CD4-positive, alpha-beta T cell treated with Interleukin-1 beta for 1 hour (primary cell): ENCODE measurements at places on chromosomes 16 and 17.

- no peak for DNase-seq
Observed at GRCh38 chr17:7557775-7558543, 591 bp upstream of the TNFSF13 start.

DNA sequence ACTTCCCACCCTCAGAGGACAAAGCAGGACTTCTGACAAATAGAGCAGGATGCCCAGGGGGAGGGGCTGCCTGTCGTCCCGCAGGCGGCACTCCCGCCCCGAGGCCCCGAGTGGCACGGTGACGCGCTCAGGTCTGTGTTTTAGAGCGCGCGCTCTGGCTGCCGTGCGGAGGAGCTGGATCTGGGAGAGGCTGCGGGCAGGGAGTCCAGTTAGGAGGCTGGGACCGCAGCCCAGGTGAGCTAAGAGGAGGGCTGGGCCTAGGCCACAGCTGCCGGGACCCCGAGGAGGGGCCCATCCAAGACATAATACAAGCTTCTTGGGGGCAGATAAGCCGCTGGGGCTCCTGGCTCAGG, 6.4 kb downstream of the DOC2A start:
- no peak for DNase-seq

- no peak for DNase-seq
Observed at GRCh38 chr17:67717192-67717623, 528 bp upstream of the NOL11 start.

DNA sequence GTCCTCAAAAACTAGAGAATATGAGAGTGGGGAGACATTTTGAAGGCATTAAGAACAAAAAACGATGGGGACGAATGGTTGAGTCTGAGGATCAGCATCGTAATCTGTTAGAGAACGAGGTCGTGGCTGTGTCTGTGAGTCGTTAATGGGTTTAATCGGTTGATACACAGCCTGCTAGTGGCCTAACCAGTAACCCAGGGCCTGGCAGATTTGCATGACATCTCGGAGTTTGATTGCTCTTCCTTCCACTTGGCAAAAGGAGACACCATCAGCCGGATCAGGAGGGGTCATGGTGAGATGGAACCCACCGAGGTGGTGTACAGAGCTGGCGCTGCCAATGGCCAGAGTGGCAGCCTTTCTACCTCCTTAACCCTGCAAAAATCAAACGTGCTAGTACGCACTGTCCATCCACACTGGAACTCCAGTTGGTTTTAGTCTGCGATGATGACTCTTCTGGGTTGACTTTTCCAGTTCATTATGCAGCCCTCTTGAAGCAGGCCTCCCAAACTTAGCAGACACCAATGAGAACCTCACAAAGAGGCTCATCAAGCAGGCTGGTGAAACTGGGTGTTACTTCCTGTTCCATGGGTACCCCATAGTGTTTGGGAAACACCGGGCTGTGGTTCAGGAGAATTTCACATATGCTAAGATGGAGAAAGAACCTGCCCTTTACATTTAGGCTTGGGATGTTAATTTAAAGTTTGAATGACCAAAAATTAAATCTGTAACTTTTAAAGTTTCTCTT, 4.1 kb downstream of the HS3ST3B1 start:
- no peak for DNase-seq

GRCh38 chr17:68906638-68907037, 48.6 kb downstream of the ABCA8 start:
- DNase-seq: no peak

DNA sequence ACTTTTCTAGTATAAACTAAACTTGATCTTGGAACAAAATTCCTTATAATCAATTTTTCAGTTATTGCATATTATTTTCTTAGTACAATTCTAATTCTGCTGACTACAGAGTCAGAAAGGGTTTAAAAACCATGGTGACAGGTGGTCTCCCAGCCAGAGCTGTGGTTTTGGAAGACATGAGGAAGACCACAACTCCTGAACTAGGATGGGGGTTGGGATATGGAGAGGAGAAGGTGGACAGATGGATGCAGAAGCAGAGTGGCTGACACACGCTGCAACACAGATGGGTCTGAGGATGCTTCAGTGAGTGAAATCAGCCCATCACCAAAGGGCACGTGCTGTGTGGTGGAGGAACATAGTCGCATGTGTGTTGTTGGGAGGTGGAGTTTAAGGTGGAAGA, 187.7 kb downstream of the LGALS9B start:
- no peak for DNase-seq

DNA sequence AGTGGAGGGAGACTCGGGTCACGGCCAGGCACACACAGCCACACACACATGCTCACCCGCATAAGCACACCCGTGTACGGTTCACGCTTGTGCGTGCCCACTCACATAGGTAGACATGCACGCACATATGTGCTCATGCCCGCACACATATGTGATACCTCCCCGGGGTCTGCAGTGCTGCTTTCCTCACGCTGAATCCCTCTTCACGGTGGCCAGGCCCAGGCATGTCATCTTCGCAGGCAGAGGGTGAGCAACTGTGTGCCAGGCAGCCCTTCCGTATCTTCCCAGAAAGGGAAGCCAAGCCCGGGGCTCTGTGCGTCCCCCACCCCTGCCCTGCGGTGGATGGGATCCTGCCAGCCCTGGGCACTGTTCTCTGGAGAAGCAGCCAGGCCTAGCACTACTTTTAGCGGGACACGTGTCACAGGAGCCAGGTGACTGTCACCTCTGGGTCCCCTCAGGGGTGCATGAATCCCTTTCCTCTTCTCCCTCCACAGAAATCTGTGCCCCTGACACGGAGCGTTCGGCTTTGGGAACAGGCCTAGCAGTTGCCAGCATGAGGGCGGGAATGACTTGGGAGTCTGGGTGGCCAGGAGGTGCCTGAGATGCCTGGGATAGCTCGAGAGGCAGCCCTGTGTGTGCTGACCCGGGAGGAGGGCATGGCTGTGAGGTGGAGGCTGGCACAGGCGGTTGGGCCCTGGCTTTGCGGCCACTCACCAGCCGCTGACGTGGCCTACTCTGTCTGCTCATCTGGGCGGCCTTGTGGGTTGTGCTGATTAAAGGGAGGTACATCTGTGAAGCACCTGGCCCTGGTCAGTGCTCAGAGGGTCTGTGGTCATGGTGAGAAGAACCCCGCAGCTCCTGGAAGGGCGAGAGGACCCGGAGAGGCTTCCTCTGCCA, 47.5 kb downstream of the BAIAP2 start:
- no peak for DNase-seq

- DNase-seq: no peak
Observed at GRCh38 chr16:12160815-12161550, 184.4 kb downstream of the SNX29 start.

GRCh38 chr17:61253362-61253761, 146.3 kb upstream of the TBX2 start:
- DNase-seq: no peak

- DNase-seq: no peak
Observed at GRCh38 chr17:19978209-19978802, 678 bp upstream of the AKAP10 start.

DNA sequence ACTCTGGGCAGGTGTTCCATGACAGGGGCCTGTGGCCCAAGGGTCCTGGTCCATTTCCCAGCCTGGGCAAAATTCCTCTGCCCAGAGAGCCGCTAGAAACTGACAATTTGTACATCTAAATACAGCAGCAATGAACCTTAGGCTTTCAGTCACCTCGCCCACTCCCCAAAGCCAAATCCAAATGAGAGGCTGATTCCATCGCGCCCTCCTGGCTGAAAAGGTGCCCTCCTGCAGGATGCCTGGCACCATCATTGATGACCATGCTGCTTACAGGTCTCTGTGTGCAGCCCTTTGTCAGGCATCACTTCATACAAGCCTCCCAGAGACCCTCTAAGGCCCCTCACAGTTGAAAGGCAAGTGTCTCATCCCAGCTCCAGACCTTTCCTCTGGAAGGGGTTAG, 114.7 kb downstream of the C16orf78 start:
- DNase-seq: no peak
